ENCODE measurements at places on chromosomes 7 and 10.
A peak's percentile ranks its signal among the peaks of the same experiment; 100 is the strongest.

- no peak for DNase-seq
Measured at GRCh38 chr10:55174419-55174818, 373.4 kb upstream of the PCDH15 start.

GRCh38 chr10:114974625-114975024, 36.6 kb downstream of the TRUB1 start:
- no peak for DNase-seq

GRCh38 chr10:122293156-122293960, 22.3 kb downstream of the BTBD16 start:
- no peak for DNase-seq

- DNase-seq: no peak
Measured at GRCh38 chr7:100079024-100079560, 2.4 kb downstream of the ZNF3 start.

- DNase-seq: no peak
Measured at GRCh38 chr10:7264313-7264756, 146.5 kb downstream of the SFMBT2 start.

DNA sequence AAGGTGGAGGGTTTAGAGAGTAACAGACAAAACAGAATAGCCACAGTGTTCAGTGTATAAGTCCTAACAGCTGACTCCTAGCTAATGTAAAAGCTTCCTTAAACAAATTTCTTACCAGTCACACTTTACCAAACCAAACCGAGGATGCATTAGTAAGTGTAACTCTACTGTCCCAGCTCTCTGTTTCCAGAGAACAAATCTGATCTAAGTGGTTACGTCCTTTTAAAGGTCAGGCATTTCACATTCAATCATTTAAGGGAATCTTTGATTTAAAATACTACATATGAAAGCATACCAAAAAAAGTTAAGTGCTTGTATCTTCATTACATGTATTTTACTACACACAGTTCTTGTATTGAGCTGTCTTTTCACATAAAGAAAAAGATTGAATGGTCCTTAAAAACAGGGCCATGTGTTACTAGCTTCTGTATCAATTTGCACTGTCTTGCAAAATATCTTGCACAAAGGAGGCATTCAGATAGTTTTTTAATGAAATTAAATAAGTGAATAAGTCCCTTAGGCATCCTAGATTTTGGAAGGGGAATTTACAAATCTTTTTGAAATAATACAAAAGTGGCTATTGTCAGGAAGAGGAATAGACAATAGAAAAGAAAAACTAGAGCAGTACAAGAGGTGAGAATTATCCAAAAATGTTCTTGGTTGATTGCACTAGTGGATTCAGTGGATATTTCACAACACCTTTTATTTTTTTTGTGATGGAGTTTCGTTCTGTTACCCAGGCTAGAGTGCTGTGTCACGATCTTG, 58.4 kb upstream of the SPOCK2 start:
- DNase-seq: no peak

- no peak for DNase-seq
Measured at GRCh38 chr7:135190703-135191102, 20.2 kb upstream of the CYREN start.

DNA sequence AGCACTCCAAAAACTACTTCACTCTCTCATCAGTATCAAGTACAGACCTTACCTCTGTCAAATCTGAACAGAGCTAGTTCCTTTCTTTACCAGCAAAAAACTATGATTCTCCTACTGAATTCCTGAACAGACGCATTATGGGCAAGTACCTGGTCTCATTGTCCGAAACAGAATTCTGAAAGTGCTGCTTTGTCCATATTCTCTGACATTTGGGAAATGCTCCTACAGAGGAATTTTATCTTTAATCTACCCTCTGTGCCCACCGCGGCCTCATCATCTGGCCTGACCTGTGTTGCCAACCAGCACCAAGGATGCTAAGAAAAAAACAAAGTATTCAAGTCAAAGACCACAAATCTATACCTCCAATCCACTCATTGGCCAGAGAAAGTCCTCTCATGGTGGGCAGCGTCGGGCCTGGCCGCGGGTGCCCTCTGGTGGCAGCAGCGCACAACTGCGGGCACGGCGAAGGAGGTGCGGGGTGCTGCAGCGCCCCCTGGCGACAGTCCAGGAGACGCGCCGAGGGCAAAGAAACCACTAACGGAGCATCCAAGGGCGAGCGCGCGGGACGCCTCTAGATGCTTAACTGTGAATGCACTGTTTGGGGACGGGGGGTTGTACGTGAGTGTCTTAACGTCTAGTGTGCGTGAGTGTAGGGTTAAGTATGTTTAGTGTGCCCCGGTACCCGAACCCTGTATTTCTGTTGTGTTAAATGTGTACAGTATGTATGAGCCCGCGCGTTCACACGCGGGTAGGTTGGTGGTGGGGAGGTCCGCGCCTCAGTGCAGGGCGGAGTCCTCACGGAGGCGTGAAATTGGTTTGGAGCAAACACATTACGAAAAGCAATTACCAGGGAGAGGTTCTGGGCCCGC, 5.0 kb upstream of the GBX1 start:
- peak; percentile 50 for DNase-seq

DNA sequence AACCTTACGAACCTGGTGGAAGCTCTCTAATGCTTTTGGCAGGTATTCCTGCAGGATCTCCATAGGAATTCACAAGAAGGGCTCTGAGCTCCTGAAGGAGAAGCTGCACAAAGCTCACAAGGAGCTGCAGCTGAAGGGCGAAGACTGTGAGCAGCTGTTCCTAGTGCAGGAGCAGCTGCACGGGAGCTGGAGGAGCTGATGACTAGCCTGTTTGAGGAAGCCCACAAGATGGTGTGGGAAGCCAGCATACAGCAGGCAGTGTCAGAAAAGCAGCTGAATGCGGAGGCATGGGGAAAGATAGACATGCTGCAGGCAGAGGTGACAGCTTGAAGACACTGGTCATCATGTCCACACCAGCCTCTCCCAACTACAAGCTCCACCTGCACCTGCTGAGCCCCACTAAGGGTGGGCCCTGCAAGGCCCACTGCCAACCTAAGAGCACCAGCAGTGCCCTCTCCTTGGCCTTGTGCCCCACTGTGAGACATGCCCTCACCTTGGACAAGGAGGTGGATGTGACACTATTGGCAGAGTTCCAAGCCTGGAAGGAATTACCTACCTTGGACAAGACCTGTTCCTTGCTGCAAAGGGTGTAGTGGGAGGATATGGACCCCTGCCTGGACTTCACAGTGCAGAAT, 250.6 kb downstream of the BBS9 start:
- no peak for DNase-seq

GRCh38 chr7:154853727-154854095, 149.2 kb downstream of the PAXIP1 start:
- no peak for DNase-seq

- no peak for DNase-seq
Measured at GRCh38 chr10:133444342-133445267, 9.1 kb upstream of the SCART1 start.

- DNase-seq: no peak
Measured at GRCh38 chr10:25694206-25694933, 239.7 kb upstream of the MYO3A start.

GRCh38 chr7:131090886-131091692, 236.6 kb upstream of the MKLN1 start:
- DNase-seq: no peak

DNA sequence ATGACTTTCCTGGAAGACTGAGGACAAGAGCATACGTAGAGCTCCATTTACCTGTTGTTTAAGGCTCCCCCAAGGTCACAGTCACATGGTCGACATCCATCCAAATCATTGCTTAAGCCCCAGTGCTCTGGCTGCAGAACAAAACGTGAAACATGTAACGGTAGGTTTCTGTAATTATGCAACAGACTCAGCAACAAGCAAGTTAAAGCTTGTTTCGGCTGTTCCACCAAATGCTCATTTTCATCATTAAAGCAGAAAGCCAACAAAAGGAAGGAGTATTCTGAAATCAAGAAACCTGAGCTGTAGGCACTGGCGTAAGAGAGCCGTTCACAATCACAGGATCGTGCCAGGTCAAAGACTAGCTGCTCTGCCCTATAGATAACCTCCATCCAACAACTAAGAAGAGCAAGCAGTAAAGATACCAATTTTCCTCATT, 30.0 kb downstream of the LAMB1 start:
- DNase-seq: no peak

GRCh38 chr10:133278577-133279265, 2.1 kb upstream of the ADAM8 start:
- DNase-seq: peak; percentile 98

DNA sequence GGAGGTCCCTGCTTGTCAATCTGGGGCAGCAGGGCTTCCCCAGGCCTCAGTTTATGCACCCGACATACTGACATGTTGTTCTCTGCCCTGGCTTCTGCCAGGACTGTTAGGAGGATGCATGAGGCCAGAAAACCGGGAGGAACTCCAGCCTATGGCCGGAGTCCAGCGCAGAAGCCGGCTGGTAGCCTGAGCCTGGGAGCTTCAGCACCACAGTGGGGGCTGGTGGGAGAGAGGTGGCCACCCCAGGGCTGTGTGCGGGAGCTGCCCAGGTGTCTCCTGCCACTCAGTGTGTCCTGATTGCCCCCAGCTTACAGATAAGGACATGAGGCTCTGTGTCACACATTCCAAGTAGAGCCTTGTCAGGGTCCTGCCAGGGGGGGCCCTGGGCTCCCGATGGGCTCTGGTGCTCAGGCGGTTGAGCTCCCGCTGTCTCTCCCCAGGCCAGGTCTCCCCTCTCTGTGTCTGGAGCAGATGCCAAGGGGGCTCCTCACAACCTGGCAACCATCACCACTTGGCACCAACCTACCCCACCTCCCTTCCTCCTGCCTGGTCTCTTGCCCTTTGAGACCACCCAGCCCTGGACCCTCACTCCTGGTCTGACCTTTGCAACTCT, 32.3 kb downstream of the PPIF start:
- DNase-seq: no peak

- DNase-seq: no peak
Measured at GRCh38 chr10:85642421-85643170, 724.0 kb downstream of the GRID1 start.

- DNase-seq: no peak
Measured at GRCh38 chr10:16891375-16892313, 74.4 kb upstream of the RSU1 start.

GRCh38 chr7:36526863-36527548, 137.3 kb downstream of the ANLN start:
- DNase-seq: no peak

GRCh38 chr7:66557214-66558200, 71.2 kb upstream of the KCTD7 start:
- DNase-seq: peak; percentile 16

- peak; percentile 12 for DNase-seq
Measured at GRCh38 chr7:26375726-26376174, 84.1 kb downstream of the SNX10 start.
